Muscle of arm (tissue), 14 donors: ENCODE measurements at places on chromosomes 5 and 9. TPM values are rescaled to one million over a fixed set of nuclear protein-coding genes. Genes with fewer than 3 reads are reported as not detected.
A peak's percentile ranks its signal among the peaks of the same experiment; 100 is the strongest.

The DRD1 gene
- 1.2 TPM for polyA plus RNA-seq

The SH3GL2 gene
- polyA plus RNA-seq: 0.15 TPM

The CWC27 gene
- 25.0 TPM for polyA plus RNA-seq

The FREM1 gene
- polyA plus RNA-seq: 24.8 TPM

The GCNT4 gene
- 0.07 TPM for polyA plus RNA-seq

The INPP5E gene
- polyA plus RNA-seq: not detected

DNA sequence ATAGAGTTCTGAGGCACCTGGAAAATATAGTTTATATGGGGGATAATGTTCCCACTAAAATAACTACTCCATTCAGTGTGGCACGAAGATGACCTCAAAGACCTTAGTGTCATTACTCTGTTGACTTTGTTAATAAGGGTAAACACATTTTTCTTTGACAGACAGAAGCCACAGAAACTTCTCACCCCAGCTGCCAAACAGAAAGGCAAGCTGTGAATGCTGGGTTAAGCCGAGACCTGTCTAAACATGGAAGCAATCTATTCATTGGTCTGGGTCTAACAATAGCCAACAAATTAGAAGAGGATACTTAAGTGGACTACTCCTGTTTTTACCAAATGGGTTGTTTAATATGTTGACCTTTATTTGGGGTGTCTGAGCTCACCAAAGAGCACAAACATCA lies 171.4 kb downstream of the TLE1 start:
- DNase-seq: no peak

- DNase-seq: peak; percentile 3
Observed at GRCh38 chr5:11683666-11684065, 220.6 kb downstream of the CTNND2 start.

DNA sequence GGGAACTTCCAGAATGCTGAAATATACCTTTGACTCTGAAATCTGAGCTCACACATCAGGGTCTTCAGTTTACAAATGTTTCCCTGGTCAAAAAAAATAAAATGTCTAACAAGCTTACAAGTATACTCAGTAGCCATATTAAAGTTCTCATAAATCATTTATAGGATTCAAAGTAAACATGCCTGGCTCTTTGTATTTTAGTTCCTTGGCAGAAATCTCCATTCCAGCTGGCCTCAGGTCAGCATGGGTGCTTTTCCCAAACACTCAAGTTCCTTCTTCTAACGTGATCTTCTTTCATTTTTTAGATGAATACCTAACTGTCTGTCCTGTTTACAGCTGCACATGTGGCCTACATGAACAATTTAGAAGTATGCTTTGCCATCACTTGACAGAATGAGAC lies 263.2 kb downstream of the GAS1 start:
- DNase-seq: no peak

DNA sequence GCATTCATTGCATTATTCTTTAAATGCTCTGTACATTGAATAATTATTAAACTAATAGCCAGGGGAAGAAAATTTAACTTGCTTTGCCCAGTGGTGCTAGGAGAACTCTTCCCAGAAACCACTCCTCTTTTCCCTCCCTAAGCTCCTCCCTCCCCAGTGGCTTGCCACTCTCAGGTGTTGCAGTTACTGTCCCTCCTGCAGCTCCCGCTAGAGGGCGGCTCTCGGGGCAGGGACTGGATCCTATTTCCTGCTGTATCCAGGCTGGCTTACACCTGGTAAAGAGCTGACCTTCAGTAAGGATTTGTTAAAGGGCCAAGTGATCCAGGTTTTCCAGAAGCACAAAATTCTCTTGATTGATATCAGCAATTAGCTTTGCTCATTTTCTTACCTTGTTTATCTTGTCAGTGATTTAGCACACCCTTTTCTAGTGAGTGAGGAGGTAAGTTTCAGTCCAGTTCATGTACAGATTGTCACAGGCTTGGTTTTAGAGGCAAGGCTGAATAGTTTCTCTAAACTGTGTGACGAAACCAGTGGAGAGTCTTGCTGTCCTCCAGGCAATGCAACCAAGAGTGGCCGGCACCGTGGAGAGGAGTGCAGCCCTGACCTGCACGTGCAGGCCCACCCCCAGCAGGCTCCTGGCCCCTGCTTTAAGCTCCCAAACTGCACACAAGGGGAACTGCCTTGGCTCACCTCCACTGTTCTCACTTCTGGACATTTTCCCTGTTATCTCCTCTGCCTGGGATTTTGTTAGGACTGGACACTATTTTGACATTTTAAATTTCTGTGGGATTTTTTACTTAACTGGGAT lies 423.8 kb downstream of the SPOCK1 start:
- no peak for DNase-seq

DNA sequence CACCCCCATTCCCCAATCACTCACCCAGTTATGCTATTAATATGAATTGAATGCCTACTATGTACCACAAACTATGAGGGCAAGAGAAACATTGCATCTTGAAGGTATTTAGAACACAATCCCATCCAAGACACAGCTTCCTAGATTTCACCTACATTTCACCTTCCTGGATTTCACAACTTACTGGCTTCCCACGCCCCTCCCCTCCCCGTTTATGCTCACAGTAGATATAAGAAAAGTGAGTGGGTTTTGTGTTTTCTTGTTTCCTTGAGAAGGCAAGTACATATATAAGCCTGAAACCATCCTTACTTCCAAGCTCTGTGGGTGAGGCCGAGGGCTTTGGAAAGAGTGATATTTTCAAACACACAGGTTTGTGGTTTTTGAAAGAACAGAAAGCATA lies 465.0 kb downstream of the BNC2 start:
- no peak for DNase-seq

DNA sequence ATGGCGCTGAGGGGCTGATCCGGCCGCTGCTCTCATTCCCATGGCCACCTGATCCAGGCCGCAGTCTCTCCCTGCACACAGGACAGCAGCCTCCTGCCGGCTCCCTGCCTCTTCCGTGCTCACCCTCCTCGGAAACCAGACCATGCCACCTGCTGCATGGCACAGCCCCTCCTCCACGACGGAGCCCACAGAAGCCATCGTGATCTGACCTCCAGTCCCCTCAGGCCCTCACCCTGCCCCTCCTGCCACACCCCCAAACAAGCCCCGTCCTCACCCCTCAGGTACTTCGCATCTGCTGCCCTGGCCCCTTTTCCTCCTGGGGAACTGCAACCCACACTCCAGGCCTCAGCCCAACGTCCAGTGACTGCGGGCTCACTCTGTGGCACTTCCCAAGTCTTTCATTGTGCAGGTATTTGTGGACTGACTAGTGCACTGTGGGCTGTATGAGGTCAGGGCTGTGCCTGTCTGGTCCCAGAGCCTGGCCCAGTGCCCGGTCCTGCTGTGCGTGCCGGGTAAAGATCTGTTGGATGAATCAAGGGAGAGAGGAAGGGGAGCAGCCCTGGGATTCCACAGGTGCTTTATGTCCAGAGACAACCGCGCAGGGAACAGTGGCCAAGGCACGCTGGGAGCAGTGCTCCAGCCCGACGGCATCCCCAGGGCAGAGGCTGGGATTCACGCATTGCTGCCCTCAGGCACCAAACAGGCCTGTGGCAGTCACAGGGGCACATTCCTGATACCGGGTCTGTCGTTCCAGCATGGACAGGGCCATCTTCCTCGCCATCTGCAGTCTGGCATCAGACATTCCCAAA lies 86.1 kb downstream of the ADAMTS2 start:
- no peak for DNase-seq

DNA sequence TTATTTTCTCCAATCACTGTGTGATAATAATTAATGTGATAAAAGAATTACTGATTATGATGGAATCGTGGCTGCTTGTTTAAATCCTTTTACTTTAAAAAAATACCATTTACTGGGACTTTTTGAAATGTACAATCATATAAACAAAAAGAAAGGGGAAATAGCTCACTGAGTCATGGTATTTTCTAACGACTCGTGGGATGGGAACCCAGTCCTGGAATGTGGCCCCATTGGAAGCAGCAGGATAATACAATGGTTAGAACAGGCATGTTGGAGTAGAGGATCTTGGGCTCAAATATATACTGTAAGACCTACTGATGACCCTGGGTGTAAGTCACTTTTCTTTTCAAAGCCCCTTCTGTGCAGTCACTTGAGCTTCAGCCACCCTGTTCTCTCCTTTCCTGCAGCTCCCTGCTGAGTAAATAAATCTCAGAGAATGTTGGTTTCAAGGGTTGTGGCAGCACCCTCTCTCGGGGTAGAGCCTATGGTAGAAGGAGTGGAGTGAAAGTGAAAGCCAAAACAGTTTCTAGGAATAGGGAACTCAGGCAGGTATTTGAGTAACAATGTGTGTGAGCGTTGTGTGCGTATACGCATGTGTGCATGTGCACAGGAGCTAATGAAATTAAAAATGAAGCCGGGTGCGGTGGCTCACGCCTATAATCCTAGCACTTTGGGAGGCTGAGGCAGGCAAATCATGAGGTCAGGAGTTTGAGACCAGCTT lies 40.8 kb upstream of the LARP1 start:
- DNase-seq: no peak

DNA sequence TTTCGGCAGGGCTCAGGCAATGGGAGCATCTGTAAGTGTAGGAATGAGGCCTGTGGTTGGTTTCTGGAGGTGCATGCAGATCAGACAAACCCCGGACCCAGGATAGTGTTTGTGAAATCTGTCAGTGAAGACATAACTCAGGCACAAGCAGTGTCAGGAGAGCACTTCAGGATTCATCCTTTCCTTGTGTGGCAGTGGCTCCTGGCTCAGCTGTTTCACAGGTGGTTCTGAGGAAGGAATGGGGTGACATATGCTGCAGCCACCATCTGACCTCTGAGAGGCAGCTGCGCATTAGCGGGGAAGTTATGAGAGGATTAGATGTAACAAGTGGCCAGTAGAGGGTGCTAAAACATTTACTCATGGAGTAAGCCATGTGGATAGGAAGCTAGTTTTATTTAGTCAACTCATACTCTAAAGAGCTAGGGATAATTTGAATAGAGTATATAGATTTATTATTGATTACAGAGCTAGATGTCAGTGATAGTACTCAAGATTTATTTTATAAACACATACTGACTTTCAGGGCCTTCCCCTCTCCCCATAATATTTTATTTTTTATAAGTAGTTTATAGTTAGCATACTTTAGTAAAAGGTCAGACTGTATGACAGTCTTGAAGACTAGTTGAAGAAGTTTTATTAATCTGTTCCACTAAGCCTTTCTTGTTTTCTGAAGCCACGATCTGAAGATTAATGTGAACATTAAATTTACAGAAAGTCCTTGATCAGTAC lies 28.4 kb downstream of the NNT start:
- peak; percentile 69 for DNase-seq

DNA sequence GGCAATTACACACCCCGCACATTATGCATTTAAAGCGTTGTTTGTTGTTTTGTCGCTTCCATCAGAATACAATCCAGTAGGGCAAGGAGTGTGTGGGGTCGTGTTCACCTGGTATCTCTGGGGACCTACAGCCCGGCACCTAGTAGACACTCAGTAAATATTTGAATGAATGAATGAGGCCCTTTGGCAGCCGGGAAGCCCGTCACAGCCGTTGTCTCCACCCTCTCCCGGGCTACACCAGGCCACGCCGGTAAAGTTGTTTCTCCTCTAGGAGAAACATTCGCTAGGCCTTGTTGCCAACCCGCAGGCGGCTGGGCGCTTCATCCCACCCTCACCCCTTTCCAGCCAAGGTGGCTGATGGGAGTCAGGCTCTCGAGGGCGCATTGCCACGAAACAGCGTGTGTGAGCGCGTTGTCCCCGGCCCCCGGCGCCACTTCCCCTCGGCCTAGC lies 876 bp upstream of the JAK2 start:
- DNase-seq: no peak

DNA sequence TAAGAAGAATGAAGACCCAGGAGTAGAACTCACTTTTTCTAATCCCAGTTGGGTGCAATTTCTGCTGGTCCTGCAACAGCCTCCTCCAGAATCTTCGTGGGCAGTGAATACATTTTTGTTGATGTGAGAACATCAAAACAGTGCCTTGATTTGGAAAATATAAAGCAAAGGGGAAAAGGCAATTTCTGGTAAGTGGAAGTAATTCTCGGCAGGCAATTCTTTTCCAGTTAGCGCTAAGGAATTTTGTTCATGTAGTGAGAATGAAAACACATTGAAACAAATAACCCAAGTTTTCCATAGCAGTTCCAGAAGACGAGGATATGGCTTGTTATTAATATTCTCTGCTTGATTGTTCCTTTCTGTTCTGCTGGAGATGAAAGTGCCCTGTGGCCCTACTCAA lies 178.7 kb downstream of the SPATA31D1 start:
- DNase-seq: no peak

GRCh38 chr9:129052592-129052991 lies 16.2 kb downstream of the MIGA2 start:
- no peak for DNase-seq

- DNase-seq: no peak
Observed at GRCh38 chr5:181054871-181055459, 14.9 kb downstream of the BTNL9 start.

- no peak for DNase-seq
Observed at GRCh38 chr5:176334031-176334770, 27.4 kb downstream of the KIAA1191 start.

DNA sequence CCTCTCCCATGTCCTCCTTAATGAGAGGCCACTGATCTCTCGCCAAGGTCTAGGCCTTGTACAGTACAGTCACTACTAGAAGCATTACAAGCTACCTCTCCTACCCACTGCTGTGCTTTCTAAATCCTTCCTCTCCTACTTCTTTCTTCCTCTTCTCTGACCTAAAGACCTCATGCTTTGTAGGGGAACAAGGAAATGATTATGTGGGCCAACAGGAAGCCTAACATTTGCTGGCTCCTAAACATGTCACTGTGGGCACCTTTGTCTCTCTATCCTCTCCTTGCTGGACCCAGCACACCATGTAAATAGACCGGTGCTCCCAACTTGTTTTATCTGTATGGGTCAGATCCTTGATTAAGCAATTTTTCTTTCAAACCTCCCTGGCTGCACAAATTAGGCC lies 16.7 kb downstream of the SLC28A3 start:
- DNase-seq: no peak

DNA sequence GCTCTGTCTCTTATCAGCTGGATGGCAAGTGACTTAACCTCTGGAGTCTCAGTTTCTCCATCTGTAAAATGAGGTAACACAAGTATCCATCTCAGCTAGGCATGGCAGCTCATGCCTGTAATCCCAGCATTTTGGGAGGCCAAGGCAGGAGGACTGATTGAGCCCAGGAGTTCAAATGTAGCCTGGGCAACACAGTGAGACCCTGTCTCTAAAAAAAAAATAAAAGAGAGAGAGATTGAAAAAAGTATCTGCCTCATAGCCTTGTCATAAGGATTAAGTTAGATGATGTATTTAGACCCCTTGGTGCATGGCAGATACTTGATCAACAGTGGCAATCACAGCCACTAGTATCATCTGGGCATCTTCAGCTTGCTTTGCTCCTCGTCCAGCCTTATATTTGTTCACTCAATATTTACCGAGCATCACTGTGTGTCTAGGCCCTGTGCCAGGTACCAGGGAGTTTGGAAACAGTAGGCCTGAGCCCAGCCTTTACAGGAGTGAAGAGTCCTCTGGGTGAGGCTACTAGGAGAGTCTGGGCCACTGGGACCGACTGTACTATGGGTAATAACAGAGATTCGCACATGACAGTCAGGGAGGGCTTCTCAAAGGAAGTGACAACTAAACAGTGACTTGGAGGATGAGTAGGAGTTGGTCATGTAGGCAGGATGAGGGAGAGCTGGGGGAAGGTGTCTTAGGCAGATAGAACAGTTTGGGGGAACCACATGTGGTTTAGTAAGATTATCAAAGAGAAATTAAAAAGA lies 34.2 kb downstream of the CORO2A start:
- DNase-seq: no peak
